ENCODE measurements at places on chromosomes 2 and 18. TPM values are rescaled to one million over a fixed set of nuclear protein-coding genes. Genes with fewer than 3 reads are reported as not detected.

GRCh38 chr2:161763153-161763552, 138.9 kb downstream of the SLC4A10 start:
- DNase-seq, result no peak

- no peak for DNase-seq
These were observed 927.9 kb upstream of the ACVR2A start for GRCh38 chr2:146916914-146917313.

KIF5C gene
- 24.0 TPM for total RNA-seq

DNA sequence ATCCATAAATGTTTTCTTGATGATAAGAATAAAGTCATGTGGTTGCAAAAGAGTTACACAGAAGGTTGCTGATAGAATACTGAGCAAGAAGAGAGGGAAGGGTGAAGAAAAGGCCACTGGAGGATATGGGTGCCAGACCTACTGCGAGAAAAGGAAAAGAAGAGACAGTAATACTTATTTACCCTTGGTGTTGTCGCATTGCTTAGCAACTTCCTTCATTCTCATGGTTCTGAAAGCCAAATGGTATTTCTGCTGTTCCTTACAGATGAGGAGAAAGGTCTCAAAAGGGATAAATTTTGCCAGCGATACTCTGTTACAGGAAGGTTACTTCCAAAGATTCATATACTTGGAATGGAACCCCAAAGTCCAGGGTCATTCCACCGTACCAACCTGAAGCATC, 62.5 kb downstream of the LHCGR start:
- DNase-seq, result no peak

DNA sequence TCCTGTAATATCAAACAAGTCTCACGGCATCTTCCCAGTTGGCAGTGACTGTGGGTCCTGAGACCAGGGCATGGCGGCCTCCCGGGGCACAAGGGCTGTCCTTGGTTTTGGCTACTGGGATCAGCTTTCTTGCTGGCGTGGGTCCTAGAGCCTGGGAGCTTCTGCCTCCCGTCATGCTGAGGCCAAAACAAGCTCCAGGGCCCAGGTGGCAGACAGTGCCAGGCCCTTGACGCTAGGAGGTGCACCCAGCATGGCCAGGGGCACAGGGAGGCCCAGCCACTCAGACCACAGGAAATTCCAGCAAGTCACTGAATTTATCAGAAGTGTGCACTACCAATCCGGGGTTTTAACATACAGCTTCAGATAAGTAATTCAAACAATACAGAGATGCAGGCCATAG, 184.7 kb downstream of the EIPR1 start:
- DNase-seq, result no peak

GRCh38 chr18:10145546-10145945, 231.7 kb downstream of the VAPA start:
- DNase-seq, result no peak

DNA sequence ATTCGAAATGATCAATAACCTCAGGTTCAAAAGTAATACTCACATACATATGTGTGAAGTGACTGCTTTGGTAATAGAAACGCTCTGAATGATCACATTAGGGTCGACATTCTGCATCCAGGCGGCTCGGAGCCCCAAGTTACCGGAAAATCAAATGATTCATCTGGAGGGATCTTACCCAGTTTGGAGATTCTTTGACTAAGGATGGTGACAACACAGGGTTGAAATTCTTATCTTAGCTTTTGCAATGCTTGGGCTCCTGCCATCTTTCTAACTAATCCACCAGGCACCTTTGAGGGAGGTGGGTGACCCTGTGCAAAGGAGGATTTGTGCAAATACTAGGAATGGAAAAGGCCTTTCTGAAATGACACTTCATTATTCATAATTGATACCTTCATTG, 10.8 kb downstream of the GBX2 start:
- DNase-seq, result no peak

GRCh38 chr2:98308532-98308931, 37.7 kb upstream of the CNGA3 start:
- DNase-seq, result no peak

GRCh38 chr18:75727456-75727855, 300.0 kb upstream of the SMIM21 start:
- DNase-seq, result peak; percentile 72

DNA sequence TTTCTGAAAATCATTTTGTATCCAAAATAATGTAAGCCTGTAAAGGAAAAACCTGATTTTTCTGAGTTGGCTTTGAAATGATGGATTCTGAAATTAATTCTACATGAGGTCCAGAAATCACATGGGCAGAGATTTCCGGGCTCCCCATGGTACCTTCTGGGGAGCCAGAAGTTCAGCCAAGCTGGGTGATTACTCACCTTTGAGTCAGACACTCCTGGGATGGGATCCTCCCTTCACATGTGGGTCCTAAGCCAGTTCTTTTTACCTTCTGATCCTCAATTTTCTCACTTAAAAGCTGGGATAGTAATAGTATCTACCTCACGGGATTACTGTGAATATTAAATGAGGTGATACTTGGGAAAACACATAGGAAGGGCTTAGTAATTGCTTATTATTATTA, 179.8 kb upstream of the EPAS1 start:
- DNase-seq, result no peak

SOWAHC gene
- 27.1 TPM for total RNA-seq

DNA sequence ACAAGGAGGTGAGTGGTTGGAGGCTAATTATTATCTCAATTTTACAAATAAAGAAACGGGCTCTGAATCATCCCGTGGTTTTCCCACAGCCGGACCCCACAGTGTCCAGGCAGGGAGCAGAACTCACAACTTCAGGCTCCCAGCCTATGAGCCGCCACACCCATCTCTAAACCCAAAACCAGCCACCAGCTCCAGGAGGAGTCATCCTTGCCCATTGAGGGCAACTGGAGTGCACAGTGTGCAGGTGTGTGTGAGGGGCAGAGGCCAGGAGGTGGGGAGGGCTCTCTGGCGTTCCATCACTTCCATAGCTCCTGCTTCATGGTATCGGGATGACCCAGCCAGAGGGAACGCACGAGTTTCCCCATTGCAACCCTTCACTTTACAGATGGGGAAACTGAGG, 144.5 kb downstream of the CYP26B1 start:
- DNase-seq, result peak; percentile 7

DNA sequence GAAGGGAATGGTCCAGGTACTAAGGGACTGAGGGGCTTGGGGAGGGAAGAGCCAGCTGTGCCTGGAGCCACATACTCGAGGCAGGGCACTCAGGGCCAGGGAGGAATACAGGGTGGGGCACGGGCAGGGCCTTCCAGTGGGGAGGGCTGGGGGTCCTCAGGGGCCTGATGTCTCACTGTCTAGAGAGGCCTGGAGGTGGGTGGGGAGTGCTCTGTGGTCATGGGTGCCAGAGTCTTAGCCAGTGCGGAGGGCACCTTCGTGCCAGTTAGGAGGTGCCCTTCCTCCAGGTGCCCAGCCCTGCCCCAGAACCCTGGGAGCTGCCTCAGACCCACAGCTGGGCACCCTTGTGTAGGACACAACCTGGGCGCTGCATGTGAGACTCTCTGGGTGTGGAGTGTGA, 81.2 kb downstream of the SMAD7 start:
- DNase-seq, result no peak

GRCh38 chr18:55906536-55906935, 318.5 kb upstream of the TCF4 start:
- no peak for DNase-seq

PTPN4 gene
- 41.6 TPM for total RNA-seq

DNA sequence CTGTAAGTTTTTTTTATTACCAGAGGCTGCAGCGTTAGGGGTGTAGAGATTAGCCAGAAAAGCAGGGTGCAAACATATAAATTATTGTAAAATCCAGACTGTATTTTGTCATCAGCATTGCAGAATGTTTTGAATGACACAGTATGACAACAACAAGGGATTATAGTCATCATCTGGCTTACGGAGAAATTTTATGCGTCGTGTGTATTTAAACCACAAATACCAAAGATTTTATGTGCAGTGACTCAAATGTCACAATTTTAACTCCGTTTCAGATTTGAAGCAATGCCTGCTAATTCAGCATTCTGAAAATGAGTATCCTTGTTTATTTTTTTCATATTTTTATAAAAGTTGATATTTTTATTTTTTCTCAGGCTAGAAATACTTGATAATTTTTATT, 19.4 kb upstream of the TMX3 start:
- DNase-seq, result no peak

DNA sequence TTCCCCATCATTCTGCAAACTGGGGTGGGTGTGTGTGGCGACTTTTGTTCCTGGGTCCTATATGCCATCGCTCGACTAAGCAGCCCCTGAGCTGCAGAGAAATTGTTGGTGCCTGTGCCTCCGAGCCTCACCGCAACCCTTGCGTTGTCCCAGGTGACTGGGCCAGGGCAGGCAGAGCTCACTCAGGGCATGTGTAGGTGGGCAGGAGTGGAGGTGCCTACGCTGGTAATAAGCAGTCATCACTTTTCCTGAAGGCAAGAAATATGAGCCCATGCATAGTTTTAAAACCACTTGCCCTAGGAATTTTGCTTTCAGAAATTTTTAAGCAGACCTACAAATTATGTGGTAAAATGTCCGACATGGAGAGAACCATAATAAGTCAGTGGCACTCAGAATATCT, 197.8 kb downstream of the SMAD7 start:
- DNase-seq, result no peak

DNA sequence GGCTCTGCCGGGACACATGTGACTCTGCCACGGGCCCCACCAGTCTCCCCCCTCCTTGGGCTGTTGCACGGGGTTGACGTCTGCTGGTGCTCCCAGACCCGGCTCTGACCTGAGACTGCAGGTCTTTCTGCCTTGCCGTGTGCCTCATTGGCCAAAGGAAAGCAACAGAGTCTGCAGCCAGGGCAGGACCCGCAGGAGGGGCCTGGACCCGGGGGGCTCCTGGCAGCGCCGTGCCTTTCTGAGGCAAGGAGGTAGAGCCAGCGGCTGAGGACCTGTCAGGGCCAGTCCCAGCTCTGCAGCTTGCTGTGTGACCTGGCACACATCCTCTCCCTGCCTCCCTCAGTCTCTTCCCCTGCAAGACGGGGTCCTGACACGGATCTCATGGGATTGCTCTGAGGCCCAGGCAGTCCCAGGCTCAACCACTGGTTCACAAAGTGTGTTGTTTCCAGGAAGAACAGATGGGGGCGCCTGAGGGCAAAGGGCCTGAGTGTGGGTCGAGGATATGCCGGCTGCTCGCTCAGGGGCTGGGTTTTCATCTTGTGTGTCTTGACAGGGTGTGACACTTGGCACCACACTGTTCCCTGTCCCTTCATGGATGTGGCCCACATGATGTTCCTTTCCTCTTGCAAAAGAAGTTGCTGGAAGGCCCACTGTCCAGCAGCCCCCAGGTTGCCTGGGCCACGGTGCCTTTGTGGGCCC, 9.0 kb downstream of the CAPN10 start:
- DNase-seq, result peak; percentile 94

OTOS gene
- not detected for total RNA-seq

RAB6C gene
- total RNA-seq, result not detected

HOXD9 gene
- total RNA-seq, result 0.10 TPM

GRCh38 chr2:216713691-216714336, 18.5 kb upstream of the IGFBP5 start:
- DNase-seq, result no peak

DNA sequence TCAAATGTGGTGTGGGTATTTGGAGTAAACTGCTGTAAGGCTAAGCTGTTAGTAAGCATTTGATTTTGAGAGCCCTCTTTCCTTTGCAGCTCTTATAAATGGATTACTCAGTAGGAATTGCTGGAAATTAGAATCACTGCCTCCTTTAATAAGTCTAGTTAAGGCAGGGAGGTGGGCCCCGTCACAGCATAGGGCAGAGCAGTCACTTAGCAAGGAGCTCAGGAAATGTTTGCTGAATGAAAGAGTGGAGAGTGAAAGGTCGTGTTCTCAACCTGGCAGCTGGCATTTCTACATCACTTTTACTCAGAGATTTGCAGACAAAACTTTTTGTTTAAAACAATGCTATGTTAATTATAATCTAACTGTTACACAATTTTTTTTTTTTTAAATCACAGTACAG, 25.5 kb downstream of the ITGA6 start:
- DNase-seq, result no peak

- DNase-seq, result no peak
These were observed 137.9 kb downstream of the NFATC1 start for GRCh38 chr18:79533591-79533990.
